KBM-7 (cell line): ENCODE measurements at places on chromosomes 1 and 21.

GRCh38 chr1:200154069-200154767 is 126.7 kb downstream of the NR5A2 start:
- peak; percentile 98 for DNase-seq

- no peak for DNase-seq
Measured at GRCh38 chr1:59672851-59673572, 141.7 kb upstream of the HOOK1 start.

- DNase-seq = no peak
Measured at GRCh38 chr1:225179686-225180085, 248.2 kb downstream of the LBR start.

- DNase-seq = no peak
Measured at GRCh38 chr21:28160378-28160777, 832.3 kb downstream of the LTN1 start.

DNA sequence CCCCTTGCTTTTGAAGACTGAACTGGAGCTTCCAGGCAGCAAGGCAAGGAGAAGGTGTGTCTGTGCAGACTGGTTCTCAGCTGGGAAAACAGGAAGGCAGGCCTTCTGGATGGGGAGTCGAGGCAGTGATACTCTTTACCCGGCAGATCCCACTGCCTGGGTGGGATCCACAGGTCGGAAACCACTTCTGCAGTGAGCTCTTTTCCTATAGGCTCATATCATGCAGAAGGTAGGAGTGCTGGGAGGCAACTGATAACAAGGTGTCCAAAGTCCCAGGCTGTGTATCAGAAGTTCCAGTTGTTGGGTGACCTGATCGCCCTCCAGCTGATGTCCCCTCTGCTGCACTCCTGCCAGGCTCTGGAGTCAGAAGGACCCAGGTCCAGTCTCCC is 17.1 kb downstream of the ACOT11 start:
- DNase-seq = no peak

DNA sequence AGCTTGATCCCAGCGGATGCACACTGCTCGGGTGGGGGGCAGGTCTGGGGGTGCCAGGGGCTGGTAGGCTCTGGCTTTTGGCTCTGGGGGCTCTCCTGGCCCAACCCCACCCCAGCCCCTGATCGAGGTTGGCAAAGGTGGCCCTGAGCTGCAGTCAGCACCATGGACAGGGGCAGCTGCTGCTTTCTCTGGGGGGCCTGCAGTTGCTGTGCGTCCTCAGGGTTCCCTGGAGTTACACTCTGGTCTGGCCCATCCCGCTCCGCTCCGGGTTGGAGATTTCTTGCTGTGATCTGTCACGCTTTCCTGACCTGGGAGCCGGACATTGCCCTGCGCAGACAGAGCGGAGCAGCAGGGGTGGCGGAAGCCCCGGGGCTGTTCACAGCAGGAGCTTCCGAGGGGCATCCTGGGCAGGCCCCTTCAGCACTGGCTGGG is 8.0 kb upstream of the PLCH2 start:
- peak; percentile 21 for DNase-seq

DNA sequence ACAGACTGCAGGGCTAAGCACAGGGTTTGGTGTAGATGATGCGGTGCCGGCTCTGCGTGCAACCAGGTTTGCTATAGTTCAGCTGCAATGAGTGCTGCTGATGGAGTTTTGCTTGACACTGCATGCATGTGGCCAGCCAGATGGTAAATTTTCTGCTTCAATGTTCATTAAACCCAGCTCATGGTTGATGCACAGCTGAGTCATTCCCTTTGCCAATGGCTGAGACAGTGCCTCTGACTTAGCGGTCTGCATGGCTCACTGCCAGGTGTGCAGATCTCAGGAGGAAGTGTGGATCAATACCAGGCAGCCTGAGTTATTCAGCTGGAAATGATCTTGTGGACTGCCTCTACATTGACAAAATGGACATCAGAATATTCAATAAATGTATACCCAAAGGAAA is 172.7 kb upstream of the ZP4 start:
- DNase-seq = peak; percentile 8

DNA sequence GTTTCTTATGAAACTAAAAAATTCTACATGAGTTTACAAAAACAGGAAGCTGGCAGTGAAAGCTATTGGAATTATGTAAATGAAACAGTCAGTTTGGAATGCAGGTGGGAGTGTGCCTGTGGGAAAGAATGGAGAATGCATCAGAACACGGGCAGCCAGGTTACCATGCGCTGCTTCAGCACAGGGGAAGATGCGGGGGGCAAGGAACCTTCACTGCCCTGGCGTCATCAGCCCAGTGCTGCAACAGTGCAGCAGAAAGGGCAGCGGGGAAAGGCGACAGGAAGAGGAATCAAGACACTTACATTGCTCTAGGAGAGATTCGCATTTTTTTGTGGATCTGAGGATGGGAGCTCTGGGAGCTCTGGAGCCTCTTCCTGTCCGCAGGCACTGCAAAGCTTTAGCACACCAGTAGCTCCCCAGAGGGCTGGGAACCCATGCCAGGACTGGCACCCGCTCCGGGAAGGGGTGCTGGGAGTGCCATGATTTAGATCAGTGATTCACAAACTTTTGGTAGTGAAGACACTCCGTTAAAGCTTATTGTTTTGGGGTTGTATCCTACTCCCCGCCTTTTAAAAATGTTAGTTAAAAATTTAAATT is 64.1 kb upstream of the WDR26 start:
- DNase-seq = peak; percentile 67

GRCh38 chr21:15279482-15279881 is 214.7 kb upstream of the NRIP1 start:
- no peak for DNase-seq

DNA sequence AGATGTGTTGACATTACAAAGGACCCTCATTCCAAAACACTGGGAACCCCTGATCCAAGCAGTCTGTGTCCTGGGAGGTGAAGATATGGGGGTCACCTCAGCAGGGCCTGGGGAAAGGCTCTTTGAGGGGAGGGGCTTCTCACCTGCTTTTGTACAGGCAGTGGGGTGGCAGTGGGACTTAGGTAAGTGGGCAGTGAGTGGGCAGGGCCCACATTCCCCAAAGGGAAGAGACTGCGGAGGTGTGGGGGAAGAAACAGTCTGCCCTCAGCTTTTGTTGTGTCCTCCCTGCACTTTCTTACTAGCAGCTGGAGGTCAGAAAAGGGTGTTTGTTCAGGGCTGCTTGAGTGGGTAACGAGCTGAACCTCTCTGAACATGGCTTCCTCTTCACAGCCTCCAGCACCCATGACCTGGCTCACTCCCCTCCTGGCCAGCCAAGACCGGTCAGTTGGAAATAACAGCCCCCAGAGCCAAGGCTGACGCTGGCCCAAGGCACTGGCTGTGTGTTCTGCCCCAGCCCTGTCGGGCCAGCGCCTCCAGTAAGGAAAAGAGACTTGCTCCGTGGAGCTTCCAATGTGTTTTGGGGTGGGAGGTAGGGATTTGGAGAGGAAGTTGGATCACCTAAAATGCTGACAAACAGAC is 173.5 kb downstream of the PSMG1 start:
- DNase-seq = no peak

DNA sequence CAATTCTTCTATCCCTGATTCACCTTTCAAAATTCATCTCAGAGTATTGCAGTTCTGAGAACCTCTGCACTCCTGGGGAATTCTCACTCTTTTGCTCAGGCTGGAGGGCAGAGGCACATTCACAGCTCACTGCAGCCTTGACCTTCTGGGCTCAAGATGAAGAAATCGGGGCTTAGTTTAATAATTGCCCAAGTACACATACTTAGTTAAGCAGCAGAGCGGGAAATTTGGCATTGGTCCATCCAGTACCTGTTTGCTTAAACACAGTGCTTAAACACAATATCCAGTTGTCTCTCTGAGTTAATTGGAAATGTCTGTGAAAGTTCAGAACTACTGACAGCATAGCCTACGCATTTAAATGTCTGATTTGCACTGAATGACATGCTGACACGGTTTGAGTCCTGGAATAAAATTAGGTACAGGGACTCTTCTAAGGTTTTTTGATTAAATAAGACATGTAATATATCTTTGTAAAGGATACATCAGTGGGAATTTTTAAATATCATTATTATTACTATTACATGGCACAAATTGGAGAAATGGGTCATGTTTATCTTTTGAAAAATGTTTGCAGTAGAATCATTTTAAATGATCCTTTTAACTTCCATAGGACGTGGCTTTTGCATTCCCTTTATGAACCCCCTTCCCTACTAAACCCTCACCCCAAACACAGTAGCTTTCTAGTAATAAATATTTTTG is 337.4 kb downstream of the SRGAP2C start:
- DNase-seq = no peak

DNA sequence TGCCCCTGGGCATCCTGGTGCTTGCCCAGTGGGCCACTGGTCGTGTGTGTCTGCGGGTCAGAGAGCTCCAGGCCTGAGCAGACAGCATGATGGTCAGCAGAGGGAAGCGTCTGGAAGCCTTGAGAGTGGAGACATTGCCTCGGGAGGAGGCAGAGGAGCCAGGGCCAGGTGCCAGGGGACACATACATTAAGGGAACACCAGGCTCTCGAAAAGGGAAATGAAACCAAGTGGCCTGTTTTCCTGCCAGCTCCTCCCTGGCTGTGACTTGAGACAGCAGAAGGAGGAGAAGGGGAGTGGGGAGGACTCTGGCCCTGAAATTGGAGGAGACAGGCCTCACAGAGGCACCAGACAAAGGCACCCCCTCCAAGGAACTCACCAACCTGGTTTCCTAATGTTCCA is 62.4 kb upstream of the LRP8 start:
- DNase-seq = peak; percentile 64

DNA sequence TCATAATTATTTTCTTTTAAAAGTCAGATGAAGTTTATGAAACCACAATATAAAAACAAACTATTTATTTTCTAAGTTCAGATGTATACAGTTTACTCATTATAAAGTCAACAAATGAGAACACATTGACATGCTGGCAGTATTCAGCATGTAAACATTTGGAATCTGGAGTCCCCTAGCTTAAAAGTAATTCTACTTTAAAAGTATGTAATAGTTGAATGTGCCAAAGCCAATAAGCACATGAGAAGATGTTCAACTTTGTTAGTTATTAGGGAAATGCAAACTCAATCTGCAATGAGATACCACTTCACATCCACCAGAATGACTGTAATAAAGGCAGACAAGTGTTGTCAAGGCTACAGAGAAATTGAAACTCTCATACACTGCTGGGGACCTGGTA is 96.6 kb downstream of the RYR2 start:
- no peak for DNase-seq

DNA sequence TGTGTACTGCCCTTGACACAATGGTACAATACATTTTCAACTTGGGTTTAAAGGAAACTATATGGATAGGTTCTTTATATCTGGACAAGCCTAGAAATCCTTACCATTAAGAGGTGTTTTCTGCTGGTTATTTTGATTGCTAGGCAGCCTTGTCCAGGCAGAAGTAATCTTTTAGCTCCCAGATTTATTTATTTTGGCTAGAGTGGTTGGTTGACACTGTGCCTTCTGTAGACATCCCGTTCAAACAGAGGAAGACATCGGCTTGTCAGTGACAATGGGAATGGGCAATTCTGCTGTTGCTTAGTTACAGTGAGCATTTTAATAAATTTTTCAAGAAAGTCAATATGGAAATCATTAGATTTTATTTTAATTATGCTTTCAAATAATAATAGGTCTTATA is 138.8 kb downstream of the VPS13D start:
- no peak for DNase-seq

GRCh38 chr1:222140206-222140605 is 398.3 kb upstream of the DUSP10 start:
- no peak for DNase-seq

DNA sequence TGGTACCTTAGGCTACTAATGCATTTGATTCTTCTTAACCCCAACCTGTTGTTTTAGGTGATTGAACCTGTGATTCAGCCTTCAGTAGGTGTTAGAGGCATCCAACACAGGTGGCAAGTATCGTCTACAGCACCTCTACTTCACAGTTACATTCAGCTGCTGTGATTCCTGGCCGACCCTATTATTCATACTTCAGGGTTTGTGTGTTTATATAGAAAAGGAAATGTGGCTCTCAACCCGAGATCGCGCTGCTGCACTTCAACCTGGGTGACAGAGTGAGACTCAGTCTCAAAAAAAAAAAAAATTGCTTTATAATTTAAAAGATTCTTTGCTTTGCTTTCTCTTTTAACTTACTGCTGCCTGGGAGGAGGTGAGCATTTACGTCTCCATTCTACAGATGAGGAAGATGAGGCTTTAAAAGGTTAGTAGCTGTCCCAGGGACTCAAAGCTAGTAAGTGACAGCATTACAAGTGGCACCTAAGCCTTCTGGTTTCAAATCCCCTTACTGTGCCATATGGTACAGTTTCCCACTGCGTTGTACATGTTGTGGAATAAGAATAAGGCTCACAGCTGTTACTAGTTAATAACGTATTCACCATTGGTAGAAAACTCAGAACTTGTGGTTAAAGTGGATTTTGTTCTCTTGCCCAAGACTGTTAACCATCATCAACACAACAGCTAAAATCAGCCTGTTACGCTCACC is 9.9 kb upstream of the GPR25 start:
- no peak for DNase-seq

GRCh38 chr1:14549897-14550620 is 48.4 kb upstream of the KAZN start:
- DNase-seq = no peak

DNA sequence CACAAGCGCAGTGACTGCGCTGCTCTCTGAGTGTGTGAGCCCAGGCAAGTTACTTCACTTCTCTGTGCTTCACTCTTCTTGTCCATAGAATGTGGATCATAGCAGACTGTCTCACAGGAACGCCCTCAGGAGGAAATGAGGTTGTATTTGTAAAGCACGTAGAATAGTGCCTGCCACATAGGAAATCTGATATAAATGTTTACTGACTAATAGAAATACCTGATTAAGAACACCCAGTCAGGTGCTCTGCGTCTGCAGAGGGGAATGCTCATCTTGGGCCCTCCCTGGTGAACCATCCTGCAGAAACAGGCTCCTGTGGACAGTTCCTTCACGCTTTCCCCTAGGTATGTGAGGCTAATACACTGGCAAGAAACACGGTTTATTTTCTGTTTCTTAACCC is 100.3 kb downstream of the BEND5 start:
- no peak for DNase-seq

DNA sequence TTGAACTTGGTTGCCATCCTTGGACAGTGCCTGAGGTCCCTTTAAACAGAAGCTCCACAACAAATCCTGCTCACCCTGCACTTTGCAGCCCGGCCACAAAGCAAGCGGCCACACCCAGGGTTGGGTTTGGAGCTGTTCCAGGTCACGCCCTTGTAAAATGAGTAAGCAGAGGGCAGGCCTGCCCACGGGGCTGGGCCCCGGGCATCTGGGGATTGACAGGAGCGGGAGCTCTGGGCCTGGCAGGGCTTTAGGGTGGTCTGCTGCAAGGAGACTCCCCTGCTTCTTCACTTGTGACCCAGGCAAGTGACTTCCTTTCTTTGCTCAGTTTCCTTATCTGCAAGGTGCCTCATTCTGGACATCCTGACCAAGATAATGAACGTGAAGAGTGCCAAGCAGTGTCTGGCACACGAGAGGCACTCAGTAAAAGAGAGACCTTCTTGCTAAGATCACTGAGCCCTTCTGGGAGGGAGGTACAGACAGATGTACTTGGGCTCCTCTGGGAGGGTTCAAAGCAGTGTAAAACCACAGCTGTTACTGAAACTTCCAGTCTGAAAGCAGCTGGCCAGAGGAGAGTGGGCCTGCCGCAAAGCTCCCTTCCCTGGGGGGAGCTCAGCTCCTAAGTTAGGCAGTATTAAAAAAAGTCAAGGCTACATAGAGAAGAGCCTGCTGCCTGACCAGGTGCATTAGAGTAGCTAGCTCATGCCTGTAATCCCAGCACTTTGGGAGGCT is 2.6 kb downstream of the E2F2 start:
- peak; percentile 90 for DNase-seq
